ENCODE measurements at places on chromosomes 3 and 15.

- DNase-seq = no peak
Observed at GRCh38 chr3:70988111-70988510, 595.4 kb downstream of the FOXP1 start.

DNA sequence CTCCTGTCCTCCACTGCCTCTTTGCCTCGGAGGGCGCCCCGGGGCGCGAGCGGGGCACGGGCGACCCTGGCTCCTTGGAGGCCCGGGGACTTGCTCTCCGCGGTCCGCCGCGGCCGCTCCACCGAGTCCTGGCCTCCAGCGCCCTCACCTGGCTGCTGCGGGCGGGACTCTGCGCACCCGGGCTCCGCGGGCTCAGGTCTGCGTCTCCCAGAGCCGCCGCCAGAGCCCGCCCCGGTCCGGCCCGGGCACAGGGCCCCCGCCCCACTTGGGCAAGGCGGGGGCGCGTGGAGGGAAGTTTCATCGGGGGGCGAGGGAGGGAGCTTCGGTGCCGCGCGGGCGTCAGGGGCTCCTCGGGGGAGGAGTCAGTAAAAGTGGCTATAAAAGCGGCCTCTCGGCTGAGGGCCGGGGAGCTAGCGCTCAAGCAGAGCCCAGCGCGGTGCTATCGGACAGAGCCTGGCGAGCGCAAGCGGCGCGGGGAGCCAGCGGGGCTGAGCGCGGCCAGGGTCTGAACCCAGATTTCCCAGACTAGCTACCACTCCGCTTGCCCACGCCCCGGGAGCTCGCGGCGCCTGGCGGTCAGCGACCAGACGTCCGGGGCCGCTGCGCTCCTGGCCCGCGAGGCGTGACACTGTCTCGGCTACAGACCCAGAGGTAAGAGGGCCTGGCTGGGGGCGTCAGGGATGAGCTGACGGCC is at the start of gene CEMIP:
Gene CEMIP, plus strand, starts transcription at position 407 of the 694 bp plus-strand sequence. CDS start 94,510 bp downstream, outside the sequence.
- DNase-seq = peak; percentile 32

- no peak for DNase-seq
Observed at GRCh38 chr15:30984118-30984517, 7.3 kb downstream of the MTMR10 start.

DNA sequence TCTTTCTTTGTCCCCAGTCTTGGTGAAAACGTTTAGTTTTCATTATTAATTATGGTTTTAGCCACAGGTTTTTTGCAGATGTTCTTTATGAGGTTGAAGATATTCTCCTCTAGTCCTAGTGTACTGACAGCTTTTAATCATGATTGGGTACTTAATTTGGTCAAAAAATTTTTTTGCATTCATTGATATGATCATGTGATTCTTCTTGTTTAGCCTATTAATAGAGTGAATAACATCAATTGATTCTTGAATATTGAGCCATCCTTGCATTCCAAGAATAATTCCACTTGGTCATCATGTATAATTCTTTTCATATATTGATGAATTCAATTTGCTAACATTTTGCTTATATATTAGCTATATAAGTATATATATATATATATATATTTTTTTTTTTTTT is 46.1 kb downstream of the IL16 start:
- DNase-seq = no peak

DNA sequence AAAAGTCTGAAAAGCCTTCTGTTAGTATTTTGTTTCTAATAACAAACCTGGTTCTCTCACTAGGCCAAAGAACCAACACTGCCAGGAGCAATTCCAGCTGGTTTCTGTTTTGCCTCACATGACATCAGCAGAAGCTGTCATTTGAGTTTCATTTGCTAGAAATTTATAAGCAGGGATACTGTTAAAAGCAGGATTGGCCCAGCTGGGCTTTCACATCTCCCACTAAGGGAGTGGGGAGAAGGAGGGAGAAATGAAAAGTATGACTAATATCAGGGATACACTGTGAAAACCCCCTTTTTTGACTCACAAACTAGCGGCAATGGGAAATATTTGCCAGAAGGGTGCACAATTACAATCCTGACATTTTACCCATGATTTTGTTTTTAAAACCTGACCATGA is 5.3 kb downstream of the CCDC80 start:
- DNase-seq = no peak

GRCh38 chr3:177468331-177468730 is 271.0 kb upstream of the TBL1XR1 start:
- DNase-seq = no peak

- DNase-seq = no peak
Observed at GRCh38 chr15:41411031-41411430, 5.9 kb upstream of the RTF1 start.

GRCh38 chr3:76643623-76644304 is 396.1 kb upstream of the ROBO2 start:
- DNase-seq = no peak

DNA sequence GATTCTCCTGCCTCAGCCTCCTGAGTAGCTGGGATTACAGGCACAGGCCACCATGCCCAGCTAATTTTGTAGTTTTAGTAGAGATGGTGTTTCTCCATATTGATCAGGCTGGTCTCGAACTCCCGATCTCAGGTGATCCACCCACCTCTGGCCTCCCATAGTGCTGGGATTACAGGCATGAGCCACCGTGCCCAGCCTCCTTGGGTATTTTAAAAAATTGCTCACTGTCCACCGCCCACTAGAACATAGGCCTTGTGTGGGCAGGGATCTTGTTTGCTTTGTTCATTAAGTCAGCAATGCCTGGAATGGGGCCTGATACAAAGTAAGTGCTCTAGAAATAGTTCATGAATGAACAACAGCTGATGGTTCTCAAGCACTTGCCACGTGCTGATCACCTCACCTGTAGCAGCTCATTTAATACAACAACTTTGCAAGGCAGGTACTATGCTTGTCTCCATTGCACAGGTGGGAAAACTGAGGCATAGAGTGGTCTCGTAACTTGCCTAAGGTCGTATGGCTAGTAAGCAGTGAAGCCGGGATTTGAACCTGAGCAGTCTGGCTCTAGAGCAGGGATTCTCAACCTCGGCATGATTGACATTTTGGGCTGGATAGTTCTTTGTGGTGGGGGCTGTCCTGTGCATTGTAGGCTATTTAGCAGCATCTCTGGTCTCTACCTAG is 12.7 kb upstream of the CTSH start:
- DNase-seq = no peak

DNA sequence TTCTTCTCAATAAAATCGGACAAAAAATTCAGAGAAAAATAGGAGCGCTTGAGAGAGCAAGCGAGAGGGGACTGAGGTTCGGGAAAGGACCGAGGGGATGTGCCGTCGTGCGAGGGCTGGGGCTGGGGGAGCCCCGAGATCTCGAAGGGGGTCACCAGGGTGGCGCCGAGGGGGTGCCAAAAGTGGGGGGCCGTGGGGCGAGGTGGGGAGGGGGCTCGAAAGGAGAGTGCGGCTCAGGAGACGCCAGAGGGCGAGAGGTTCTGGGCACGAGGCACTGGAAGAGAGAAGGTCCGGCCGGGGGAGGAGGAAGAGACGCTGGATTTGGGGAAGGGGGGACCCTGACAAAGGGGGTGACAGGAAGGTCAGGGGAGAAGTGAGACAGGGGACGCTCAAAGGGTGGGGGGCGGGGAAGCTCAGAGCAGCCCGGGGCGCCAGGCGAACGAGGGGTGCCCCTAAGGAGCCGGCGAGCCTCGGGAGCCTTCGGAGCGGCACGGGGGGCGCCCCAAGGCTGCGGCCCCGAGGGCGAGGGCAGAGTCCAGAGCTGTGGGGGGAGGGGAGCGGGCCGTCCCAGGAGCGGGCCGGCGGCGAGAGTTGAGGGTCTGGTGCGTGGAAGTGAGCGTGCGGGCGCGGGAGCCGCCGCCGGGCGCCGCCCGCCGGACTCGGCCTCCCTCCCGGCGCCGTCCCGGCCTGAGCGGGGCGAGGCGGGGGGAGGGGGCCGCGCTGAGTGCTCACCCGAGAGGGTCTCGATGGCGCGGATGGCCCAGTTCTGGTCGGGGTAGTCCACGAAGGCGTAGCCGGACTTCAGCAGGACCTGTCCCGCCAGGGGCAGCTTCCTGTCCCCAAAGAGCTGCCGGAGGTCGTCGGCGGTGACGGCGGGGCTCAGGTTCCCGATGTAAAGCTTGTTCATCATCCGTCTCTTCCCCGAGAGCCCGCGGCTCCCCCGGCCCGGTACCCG is 514 bp downstream of the IGF2BP2 start:
- DNase-seq = no peak

DNA sequence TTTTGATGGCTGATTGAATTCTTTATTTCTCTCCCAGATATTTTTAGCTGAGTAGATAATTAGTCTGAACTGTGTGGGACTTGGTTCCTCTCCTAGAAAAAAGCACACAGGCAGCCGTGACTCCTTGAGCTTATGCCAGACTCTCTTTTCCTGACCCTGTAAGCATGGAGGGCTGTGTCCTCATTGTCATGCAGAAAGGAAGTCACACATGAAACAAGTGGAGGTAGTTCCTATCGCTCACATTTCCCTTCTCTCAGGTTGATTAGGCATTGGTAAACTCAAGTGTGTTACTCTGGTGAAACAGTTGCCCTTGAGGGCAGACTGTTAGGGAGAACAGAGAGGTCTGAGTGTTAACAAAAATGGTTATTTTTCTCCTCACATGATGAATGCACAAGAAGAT is 6.3 kb upstream of the RTP4 start:
- no peak for DNase-seq

DNA sequence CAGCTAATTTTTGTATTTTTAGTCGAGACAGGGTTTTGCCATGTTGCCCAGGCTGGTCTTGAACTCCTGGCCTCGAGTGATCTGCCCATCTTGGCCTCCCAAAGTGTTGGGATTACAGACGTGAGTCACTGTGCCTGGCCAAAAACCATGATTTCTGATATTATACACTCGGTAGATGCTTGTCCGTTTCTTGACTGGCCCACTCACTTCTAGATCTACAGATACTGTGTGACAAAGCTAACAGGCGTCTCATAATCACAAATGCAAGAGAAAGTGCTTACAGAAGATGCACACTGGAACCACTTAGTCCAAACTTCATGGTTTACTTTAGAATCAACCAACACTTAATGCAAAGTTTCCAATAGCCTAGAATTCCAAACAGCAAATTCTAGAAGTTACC is 8.4 kb downstream of the PROK2 start:
- DNase-seq = no peak

DNA sequence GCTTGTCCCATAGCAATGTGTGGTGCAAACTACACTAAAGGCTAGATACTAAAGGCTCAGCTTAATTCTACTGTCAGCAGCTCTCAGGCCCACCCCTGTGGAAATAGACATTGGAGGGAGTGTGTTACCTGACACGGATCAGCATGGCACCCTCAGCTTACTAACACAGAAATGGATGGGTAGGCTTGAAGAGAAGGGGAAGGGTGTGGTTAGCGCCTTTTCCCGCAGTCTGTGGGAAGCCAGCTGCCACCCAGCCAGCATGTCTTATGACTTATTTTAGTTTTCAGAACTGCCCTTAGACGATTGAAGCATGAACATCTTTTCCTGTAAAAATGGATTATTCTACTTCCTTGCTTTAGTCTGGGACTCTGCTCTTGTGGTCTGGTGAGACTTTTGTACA is 25.8 kb upstream of the ADPGK start:
- DNase-seq = no peak

DNA sequence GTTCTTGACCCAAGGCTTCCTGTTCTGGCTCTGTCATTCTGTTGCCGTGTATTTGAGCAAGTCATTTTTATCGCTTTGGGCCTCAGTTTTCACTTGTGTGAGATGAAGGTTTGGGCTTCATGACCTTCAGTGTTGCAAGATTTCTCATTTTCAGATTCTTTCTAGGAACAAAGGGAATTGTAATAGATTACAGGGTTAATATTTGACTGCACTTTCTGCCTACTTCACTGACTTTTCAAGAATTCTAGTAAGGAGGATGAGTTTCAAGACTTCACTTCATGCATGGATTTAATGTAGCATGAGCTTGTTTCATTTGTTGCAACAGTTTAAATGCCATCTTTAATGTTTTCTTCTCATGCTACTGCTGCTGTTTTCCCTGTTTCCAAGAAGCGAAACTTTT is 226.5 kb downstream of the NLGN1 start:
- DNase-seq = no peak

GRCh38 chr3:172125963-172126457 is 86.6 kb downstream of the FNDC3B start:
- DNase-seq = no peak

- DNase-seq = no peak
Observed at GRCh38 chr3:53103397-53104296, 26.6 kb downstream of the RFT1 start.

DNA sequence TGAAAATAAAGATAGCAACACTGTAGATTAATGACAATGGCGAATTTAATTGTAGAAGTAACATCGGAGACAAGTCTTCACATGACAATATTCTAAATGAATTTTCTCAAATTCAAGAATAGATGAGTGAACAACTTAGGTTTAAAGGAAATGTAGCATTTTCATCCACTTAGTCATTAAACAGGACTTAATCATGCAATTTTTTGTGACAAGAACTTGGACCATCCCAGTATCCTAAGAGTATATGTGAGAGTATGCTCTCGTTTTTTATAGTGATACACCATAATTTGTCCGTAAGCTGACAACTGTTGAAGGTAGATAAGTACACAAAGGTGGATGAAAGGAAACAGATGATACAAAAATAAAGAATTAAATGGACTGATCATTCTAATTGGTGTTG is 81.5 kb downstream of the DLG1 start:
- no peak for DNase-seq

- no peak for DNase-seq
Observed at GRCh38 chr15:25695875-25696760, 167.0 kb downstream of the ATP10A start.

GRCh38 chr3:23820888-23821287 is 15.1 kb downstream of the UBE2E1 start:
- no peak for DNase-seq

GRCh38 chr15:48565560-48566482 is 79.7 kb downstream of the FBN1 start:
- DNase-seq = no peak

GRCh38 chr15:67080118-67080899 is 14.9 kb downstream of the SMAD3 start:
- no peak for DNase-seq

- DNase-seq = no peak
Observed at GRCh38 chr3:133494469-133494868, 79.0 kb upstream of the CDV3 start.

GRCh38 chr3:188337232-188337631 is 183.3 kb downstream of the LPP start:
- DNase-seq = no peak

DNA sequence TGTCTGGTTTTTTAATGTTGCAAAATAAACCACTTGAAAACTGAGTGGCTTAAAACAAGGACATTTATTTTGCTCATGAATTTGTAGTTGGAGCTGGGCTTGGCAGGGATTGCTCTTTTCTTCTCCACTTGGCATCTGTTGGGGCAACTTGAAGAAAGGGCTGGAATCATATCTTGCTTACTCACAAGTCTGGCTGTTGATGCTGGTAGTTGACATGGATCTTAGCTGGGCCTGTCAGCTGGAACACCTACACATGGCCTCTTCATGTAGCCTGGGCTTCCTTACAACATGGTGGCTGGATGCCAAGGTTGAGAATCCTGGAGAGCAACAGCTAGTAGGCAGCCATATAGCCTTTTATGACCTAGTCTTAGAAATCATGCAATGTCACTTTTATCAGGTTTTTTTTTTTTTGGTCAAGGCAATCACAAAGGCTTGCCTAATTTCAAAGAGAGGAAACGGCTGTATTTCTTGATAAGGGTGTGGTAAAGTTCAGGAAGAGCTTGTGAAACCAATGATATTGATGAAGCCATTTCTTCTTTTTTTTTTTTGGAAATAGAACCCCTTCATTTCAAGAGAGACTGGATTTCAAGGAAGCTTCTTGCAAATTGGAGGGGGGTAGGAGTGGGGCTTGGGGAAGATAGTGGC is 262.1 kb downstream of the IL20RB start:
- no peak for DNase-seq

- DNase-seq = no peak
Observed at GRCh38 chr3:172613845-172614244, 90.6 kb upstream of the TNFSF10 start.

- no peak for DNase-seq
Observed at GRCh38 chr15:34714476-34715121, 40.2 kb downstream of the GJD2 start.

Data from stimulated activated CD4-positive, alpha-beta T cell treated with anti-CD3 and anti-CD28 coated beads, Interleukin-15, amount 100 ng/mL, for 1 hour (primary cell).